ENCODE measurements at places on chromosomes 7 and 10.

GRCh38 chr10:126777714-126778113 is 107.2 kb upstream of the C10orf90 start:
- no peak for DNase-seq

DNA sequence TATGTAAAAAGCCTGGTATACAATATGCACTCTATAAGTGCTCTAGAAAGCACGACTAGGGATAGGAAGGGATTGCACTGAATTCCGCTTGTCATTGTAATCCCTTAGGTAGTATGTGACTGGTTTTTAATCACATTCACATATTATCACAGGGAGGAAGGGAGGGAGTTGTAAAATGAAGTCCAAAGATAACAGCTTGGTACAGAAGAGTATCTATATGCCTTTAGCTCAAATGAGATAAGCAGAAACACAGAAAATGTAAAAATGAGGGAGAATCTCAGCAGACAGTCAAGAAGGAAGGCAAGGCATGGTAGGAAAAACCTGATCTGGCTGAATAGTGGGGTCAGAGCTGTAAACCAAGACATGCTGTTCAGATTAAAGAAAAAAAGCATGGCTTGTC is 63.4 kb downstream of the ABI1 start:
- no peak for DNase-seq

GRCh38 chr10:79979310-79979975 is 30.5 kb upstream of the SFTPD start:
- DNase-seq, result no peak

DNA sequence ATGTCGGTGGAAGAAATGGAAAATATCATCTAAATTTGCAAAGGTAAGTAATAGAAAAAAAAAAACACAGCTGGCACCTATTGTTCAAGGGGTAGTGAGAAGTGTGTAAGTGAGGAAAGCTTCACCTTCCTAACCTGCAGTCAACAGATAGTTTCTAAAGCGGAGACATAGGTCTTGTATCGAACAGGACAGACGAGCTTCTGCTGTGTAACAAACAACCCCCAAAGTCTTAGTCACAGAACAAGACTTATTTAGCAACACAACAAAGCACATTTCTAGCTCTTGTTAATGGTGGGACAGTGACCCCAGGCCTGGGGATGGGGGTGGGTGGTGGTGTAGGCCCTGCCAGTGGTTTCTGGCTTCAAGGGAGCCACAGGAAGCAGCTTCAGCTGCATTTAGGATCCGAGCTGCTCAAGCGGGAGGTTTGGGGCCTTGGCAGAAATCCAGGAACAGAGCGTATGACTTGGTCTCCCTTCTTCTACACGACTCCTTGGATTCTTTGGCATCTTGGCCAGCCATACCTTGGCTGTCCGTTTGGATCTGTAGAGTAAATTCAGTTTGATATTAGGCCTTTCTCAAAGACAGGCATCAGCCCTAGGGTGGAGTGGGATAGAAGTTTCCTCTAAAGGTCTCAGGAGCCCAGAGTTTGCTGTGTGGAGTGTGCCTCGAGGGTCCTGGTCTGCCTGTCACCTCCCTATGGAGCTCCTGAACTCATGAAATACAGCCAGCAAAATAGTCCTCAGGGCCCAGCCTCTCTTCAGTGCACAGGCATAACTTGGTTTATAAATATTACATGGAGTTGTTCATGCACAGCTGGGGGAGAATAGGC is 56.9 kb upstream of the SHH start:
- no peak for DNase-seq

Measured in T-helper 2 cell (primary cell).